ENCODE measurements at places on chromosomes 7 and 10.

DNA sequence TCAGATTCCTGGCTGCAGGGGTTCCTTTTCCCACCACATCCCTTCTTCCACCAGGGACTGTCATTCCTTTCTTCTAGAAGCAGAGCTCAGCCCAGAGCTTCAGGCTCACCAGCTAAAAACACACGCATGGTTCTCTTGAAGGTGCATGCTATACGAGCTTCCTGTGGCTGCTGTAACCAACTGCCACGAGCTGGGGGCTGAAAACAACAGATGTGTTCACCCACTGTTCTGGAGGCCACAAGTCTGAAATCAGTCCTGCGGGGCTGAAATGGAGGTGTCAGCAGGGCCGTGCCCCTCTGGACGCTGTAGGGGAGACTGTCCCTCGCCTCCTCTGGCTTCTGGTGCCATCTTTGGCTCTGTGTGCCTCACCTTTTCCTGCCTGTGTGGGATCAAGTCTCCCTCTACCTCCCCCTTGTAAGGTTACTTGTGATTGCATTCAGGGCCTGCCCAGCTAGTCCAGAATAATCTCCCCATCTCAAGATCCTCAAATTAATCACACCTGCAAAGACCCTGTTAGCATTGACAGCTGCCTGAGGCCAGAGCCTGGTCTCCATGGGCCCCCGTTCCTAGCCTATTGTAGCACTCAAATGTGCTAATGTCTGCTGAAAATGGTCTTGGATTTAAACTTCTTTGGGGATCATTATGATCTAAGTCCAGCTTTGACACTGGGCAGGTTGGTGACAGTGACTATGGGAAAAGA is 13.7 kb downstream of the RAB19 start:
- DNase-seq: no peak

DNA sequence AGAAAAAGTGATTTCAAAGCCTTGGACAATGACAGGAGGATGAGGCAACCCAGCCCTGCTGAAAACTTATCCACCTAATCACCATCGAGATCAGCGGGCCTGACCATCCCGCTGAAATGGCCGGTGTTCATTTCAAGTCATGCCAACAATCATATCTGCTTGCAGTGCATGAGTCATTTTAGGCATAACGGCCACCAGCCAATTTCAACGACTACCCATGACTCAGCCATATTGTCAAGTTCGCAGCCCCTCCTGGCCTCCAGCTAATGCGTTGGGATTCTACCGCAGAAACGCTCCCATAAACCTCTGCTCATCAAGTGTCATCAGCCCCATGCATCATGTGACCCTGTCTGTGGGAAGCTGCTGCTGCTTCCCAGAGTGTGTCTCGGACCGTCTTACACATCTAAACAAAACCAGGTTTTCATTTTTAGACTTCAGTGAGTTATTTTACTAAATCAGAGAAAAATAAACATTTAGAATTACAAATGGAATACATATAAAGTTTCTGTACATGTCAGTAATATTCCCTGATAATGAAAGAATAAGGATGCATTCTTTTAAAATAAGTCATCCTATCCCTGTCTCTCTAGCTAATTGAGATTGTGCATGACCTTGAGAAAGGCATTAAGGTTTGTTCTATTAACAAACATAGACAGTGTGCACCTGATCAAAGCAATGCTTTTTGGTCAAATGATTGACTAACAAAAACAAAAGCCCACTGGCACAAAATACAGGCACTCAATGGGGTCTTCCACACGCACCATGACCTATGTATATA is 188.9 kb downstream of the ADAM12 start:
- no peak for DNase-seq

GRCh38 chr7:50832744-50833143 is 50.0 kb upstream of the GRB10 start:
- DNase-seq: no peak

GRCh38 chr10:3961082-3961481 is 176.1 kb upstream of the KLF6 start:
- no peak for DNase-seq

- DNase-seq: no peak
Observed at GRCh38 chr7:583410-584121, 63.9 kb upstream of the PDGFA start.

GRCh38 chr7:102721-103120 is 89.7 kb upstream of the FAM20C start:
- DNase-seq: no peak

GRCh38 chr10:712575-712974 is 23.1 kb upstream of the DIP2C start:
- DNase-seq: no peak

DNA sequence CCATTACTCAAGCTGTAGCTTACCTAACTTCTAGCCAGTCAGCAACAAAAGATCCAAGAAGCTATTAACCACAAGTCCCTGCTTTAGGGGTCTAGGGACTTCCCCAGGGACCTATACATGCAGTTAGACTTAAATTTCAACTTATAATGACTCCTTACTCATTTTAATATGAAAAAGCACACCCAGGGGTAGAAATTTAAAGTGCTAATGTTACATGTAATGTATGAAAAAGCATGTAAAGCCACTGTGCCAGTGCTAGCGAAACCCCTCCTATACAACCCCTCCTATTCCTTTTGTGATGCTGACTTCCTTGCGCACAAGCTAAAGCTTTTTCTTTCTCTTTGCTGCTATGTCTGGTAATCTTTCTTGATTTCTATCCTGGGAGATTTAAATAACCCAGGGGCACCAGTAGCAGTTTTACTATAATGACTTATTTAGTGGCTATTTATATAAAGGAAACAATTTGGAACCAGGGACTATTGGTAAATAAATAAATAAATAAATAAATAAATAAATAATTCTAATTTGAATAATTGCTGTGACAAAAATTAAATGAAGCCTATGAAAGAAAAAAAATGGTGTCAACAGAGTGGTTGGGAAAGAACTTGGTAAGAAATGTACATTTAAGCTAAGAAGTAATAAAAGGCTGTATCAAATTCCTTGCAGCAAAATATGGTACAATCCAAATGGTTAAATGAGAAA is 110.5 kb upstream of the MAGI2 start:
- no peak for DNase-seq

DNA sequence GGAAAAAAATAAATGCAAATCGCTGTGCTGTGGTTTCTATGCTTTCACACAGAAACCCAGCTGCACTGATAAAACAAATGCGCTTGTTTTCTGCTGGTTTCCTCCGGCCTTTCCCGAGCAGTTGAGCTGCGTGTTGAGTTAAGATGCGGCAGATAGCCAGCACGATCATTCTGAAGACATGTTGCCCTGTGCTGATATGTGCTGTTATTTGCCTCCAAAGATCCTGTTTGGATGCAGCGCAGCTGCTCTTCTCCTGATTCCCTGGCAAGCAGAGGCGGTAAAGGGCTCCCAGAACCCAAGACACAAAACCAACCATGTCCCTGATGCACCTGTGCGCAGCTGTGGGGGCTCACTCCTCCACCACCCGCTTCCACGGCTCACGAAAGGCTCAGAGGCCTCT is 225.4 kb downstream of the PAXIP1 start:
- no peak for DNase-seq

DNA sequence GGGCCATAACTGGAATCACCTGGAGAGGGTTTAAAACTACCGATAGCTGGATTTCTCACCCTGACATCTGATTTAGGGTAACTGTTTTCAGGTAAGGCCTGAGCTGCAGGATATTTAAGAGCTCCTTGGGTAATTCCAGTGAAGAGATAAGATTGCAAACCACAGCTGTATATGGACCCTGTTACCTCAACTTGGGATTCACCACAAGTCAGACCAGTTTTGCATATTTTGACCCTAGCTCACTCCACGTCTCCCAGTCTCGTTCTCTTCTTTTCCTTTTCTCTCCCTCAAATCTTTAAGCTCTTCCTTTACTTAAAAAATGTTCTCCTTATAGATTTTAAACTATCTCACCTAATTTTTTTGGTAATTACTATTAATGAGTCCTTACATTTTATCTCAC is 264.4 kb downstream of the THSD7A start:
- DNase-seq: no peak

DNA sequence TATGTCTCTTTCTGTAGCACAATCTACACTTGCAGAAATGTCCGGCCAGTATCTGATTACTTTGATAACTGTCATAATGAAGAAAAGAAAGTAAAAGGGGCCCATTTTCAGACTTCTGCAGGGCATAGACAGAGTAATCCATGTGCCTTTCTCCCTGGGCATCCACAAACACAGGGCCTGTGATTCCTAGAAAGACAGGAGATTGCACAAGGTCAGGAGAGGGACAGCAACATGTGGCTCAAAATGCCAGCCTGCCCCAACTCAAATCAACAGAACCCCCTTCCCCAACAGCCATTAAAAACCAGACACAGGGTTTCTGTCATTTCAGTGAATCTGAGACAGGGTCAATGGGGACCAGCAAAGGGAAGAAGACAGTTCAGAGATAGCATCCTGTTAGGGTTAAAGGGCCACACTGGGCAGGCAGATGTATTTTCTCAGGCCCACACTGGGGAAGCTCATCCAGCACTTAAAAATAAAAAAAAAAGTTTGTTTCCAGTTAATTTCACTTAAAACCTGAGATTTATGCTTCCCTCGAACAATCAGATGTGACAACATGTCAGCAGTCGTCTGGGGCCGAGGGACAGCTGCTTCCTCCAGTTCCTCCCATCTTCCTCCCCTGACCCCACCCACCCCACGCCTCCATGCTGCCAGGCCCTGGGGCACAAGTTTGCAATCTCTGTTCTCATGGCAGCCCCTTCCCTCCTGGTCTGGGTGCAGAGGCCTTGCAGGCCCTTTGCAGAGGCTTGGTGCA is 30.7 kb upstream of the ACSL5 start:
- DNase-seq: no peak

GRCh38 chr10:37675449-37675848 is 182.0 kb downstream of the ZNF248 start:
- DNase-seq: no peak

- no peak for DNase-seq
Observed at GRCh38 chr7:28006491-28006890, 174.1 kb downstream of the JAZF1 start.

- no peak for DNase-seq
Observed at GRCh38 chr7:117544061-117544460, 64.2 kb downstream of the CFTR start.

DNA sequence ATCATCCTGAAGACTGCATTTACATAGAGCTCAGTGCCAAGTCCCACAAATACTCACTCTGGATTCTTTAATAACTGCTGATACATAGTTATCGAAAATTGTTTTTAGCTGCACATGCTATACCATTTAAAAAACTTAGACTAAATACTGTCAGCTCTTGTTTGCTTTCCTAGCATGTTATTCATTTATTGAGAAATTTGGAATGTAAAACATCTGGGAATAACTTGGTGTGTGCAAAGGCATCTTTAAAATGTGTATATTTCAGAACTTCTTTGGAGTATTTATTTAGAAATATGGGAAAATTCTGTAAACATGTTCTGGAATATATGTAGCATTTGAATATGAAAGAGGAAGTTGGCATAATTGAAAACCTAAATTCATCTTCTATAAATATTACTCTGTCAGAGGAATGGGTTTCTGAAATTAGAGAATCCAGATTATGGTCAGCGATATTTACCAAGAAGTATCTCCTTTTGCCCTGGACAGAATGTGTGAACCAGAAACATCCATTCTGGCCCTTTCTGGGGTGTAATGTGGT is 119.7 kb downstream of the ARID5B start:
- DNase-seq: no peak

DNA sequence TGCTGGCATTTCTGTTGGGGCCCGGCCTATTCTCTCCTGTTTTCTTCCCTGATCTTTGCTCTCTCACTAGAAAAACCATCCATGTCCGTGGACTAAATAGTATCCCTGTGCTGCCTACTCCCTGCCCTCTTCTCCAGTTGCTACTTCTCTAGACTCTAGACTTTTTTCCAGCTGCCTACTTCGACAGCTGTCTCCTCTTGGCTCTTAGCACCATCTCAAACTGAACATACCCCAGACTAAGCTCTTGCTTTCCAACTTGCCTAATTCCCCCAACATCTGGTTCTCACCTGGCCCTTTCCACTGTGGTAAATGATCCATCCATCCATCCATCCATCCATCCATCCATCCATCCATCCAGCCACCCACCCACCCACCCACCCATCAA is 19.5 kb downstream of the ADCYAP1R1 start:
- DNase-seq: no peak

- DNase-seq: no peak
Observed at GRCh38 chr7:29370531-29371314, 176.1 kb downstream of the CHN2 start.

GRCh38 chr7:91514591-91514990 is 250.4 kb downstream of the FZD1 start:
- no peak for DNase-seq

DNA sequence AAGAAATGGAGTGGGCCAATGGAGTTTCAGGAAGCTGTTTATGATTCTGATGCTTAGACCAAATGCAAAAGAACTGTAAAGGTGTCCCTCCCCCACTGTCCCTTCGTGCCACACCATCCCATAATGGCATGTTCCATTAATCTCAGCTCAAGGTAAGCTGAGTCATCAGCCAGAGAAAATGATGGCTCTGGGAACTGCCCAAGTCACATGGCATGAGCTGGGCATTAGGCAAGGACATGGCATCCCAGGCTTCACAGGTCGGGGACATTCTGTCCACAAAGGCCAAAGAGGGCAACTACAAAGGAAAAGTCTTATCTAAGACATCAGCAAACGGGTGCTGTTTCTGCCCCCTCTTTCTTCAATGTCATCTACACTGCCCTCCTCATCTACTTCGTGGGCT is 44.9 kb downstream of the DLG5 start:
- DNase-seq: no peak

DNA sequence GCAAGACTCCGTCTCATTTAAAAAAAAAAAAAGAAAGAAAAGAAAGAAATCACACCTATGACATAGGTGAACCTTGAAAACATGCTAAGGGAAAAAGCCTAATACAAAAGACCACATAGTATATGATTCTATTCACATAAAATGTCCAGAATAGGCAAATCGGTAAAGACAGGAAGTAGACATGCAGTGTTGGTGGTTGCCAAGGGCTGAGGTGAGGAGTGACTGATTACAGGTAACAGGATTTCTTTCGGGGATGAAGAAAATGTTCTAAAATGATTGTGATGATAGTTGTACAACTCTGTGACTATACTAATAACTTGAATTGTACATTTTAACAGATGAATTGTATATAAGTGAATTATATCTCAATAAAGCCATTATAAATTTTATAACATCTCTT is 3.3 kb downstream of the XPNPEP1 start:
- no peak for DNase-seq

- no peak for DNase-seq
Observed at GRCh38 chr10:51862149-51862548, 162.8 kb upstream of the CSTF2T start.

GRCh38 chr10:22222236-22223190 is 4.7 kb upstream of the EBLN1 start:
- no peak for DNase-seq

DNA sequence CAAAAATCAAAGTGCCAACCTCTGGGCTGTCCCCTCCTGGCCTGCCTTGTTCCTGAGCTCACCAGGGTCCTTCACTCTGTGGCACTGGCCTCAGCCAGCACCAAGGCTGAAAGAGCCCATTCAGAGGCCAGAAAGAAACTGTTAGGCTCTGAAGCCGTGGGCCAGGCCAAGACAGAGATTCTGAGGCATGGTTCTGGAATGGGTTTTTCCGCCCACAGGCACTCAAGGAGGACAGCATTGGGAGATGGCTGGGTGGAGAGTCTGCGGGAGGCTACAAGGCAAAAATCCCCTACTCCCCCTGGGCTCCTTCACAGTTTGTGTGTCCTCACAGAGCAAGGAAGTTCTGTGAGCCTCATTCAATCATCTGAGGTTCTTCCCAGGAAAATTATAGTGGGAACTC is 31.7 kb downstream of the GRIFIN start:
- no peak for DNase-seq

- DNase-seq: peak; percentile 90
Observed at GRCh38 chr7:142632271-142633134, 116.8 kb upstream of the PRSS1 start.
